Stimulated activated CD4-positive, alpha-beta T cell treated with anti-CD3 and anti-CD28 coated beads, Interleukin-2, amount 100 ng/mL, for 48 hours (primary cell): ENCODE measurements at places on chromosomes 2 and 18.

- no peak for DNase-seq
Observed at GRCh38 chr18:11183637-11184036, 34.3 kb upstream of the PIEZO2 start.

GRCh38 chr2:167480232-167480985, 592.1 kb downstream of the XIRP2 start:
- DNase-seq = no peak

- DNase-seq = peak; percentile 61
Observed at GRCh38 chr2:181677912-181678586, 2.3 kb downstream of the NEUROD1 start.

- DNase-seq = no peak
Observed at GRCh38 chr2:219572237-219573001, at the start of gene INHA. Gene INHA (plus strand): TSS chr2:219572310. CDS start chr2:219572375, 65 bp downstream.

DNA sequence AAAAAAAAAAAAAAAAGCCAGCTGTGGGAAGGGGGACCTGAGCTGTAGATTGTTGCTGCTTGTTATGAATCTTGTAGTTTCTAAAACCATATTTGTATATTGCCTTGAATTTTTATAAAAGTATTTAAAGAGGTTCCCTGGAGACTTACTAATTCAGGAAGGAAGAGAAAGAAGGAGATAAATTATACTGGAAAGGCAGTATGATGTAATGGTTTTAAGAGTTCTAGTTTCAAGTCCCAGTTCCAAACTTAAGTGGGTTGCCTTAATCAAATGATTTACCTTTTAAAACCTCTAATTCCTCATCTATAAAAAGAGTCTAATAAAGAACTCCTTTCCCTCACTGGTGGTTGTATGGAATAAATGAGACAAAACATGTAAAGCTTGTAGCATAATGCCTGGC, 62.2 kb downstream of the PTRHD1 start:
- DNase-seq = no peak

GRCh38 chr2:224222974-224223373, 178.9 kb downstream of the FAM124B start:
- no peak for DNase-seq

GRCh38 chr2:140154706-140155105, 1374.5 kb upstream of the NXPH2 start:
- DNase-seq = no peak

DNA sequence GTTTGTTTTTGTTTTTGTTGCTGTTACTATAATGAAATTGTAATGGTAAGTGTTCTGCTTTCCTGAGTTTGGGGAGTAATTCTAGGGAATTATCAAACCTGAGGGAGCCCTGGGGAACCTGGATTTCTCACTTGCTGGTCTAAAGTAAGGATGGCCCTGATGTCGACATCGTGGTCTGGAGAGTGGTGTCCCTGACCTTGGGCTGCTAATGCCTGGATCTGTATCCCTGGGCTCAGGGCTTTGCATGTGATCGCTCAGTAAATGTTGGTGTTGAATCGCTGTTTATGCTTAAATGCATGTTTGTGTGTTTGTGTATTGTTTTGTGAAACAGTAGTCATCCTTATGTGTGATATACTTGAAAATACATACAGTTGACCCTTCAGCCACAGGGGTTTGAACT, 6.1 kb downstream of the ACP1 start:
- no peak for DNase-seq

GRCh38 chr2:237490009-237490711, 3.1 kb downstream of the MLPH start:
- DNase-seq = no peak

- DNase-seq = no peak
Observed at GRCh38 chr18:62767836-62768557, 52.7 kb downstream of the PHLPP1 start.

- no peak for DNase-seq
Observed at GRCh38 chr2:193751299-193751698, 1556.6 kb upstream of the TMEFF2 start.

GRCh38 chr18:23529604-23530003, 26.3 kb downstream of the RMC1 start:
- DNase-seq = no peak

- DNase-seq = no peak
Observed at GRCh38 chr2:77839102-77839501, 316.9 kb upstream of the LRRTM4 start.

DNA sequence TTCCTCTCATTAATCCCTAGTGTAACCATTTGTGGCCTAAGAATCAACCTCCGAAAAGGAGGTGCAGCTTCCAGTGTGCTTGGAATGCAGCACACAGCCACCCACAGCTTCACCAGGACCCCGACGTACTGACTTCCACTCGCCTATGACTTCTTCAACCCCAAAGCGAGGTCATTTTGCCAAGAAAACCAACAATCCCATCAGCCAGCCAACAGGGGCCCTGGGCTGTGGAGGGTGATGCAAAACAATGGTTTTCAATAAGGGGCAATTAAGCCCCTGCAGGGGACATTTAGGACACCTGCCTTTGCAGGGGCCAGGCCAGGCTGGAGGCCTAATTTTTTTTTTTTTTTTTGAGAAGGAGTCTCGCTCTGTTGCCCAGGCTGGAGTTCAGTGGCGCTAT, 158.1 kb upstream of the SKOR2 start:
- DNase-seq = no peak

- DNase-seq = no peak
Observed at GRCh38 chr2:217449444-217449843, 553.4 kb downstream of the TNS1 start.

DNA sequence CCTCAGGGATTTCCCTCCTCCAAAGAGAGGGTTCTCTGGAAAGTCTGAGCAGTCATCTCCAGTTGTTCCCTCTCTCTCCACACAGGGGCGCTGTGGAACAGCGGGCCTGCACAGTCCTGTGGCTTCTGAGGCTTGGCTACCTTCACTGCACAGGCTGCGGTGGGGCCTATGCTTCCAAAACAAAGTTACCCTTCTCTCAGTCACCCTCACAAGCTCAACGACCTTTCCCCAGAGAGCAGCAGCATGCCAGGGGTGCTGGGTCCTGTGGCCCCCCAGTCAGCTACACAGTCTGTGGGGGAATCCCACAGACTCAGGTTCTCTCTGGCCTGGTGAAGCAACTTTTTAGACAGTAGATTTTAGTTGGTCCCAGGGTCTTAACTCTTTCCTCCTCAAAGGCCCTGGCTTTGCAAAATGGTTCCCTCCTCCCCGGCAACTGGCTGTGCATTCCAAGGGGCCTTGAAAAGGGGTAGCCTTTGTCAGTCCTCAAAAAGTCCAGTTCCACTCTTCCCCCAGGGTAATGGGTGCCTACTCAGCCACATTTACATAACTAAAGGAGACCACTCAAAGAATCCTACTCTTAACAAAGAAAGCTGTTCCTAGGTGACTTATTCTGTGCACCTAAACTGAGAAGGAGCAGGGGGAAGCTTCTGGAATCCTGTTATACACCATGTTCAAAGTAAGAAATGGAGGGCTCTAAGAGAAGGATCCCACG, 14.9 kb downstream of the B3GNT7 start:
- no peak for DNase-seq

DNA sequence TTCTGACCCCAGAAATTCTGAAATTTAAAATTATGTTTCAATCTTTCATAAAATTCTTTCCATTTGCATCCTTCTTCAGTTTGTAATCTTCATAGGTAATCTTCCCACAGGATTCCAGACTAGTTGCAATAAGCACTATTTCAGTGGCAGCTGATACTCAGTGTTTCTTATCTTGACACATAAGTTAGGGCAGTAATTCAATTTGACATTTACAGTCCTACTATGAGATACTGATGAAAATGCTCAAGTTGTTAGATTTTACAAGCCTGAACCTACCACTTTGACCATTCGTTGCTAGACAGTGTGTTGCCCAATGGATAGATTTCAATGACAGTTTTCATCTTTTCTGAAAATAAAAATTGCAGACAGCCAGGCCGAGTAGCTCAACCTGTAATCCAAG, 10.4 kb downstream of the METTL21A start:
- DNase-seq = no peak

DNA sequence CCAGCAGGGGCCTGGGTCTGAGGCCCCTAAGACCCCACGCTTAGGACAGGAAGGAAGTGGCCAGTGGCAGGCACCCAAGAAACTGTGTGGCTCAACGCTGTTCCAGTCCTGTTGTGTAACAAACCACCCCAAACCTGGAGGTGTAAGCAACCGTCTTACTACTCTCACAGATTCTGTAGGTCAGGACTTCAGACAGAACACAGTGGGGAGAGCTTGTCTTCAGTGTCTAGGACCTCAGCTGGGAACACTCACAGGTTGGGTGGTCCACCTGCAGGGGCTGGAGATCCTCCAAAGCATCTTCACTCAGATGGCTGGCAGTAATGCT, 123.0 kb downstream of the KLHL29 start:
- DNase-seq = no peak

DNA sequence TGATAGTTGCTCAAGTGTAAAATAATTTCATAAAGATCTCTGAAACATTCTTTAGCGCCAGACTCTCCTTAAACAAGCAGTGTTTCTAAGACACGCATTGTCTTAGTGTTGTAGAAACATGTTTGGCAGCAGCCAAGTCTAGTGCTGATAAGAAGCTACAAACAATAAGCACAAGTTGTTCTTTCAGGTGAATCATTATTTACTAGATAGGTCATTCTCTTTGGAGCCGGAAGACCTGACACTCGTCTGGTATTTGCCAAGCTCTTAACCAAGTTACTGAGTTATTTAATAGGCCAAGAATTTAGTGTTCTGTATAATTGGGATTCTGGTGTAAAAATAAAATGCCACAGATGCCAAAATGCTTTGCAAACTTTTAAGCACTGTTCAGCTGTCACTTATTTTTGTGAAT, 852.1 kb downstream of the CPS1 start:
- DNase-seq = no peak

DNA sequence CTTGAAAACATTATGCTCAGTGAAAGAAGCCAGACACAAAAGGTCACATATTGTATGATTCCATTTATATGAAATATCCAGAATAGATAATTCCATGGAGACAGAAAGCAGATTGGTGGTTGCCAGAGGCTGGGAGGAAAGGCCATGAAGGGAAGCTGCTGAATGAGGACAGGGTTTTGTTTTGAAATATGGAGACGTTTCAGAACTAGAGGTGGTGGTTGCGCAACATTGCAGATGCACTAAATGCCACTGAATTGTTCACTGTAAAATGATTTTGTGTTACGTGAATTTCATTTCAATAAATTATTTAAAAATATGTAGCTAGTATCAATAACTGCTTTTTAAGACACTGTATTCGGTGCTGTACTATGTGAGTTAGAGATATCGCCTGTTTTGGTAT, 101.7 kb upstream of the ZNF236 start:
- no peak for DNase-seq
